A549 treated with GW870086 at 1 μM for 4 hours (cell line): ENCODE measurements at places on chromosomes 2 and 18. TPM values are rescaled to one million over a fixed set of nuclear protein-coding genes. Genes with fewer than 3 reads are reported as not detected.

LYG2 gene
- not detected in 5 replicates for total RNA-seq

SFTPB gene
- total RNA-seq = 0.09 to 0.29 TPM (median 0.21 TPM) in 4 of 5 replicates, not detected in the other

GDF7 gene
- total RNA-seq = 0.06 to 0.10 TPM (median 0.07 TPM) in 5 replicates

KCNK3 gene
- total RNA-seq = 0.46 to 1.2 TPM (median 0.68 TPM) in 5 replicates

MYOM1 gene
- 0.08 to 0.26 TPM (median 0.15 TPM) in 5 replicates for total RNA-seq

EMILIN1 gene
- 0.32 to 0.56 TPM (median 0.45 TPM) in 5 replicates for total RNA-seq

TFPI gene
- total RNA-seq = 38.7 to 57.3 TPM (median 51.8 TPM) in 5 replicates

LCT gene
- total RNA-seq = 0.02 to 0.07 TPM (median 0.03 TPM) in 5 replicates

ITGAV gene
- total RNA-seq = 45.2 to 99.2 TPM (median 86.3 TPM) in 5 replicates

SERPINB2 gene
- total RNA-seq = 0.07 TPM in 1 of 5 replicates, not detected in the others

HMSD gene
- total RNA-seq = 0.71 TPM in 1 of 5 replicates, not detected in the others

CFAP221 gene
- total RNA-seq = 0.09 to 0.38 TPM (median 0.26 TPM) in 4 of 5 replicates, not detected in the other

ZNF804A gene
- total RNA-seq = not detected in 5 replicates

ZNF519 gene
- total RNA-seq = 0.87 to 2.1 TPM (median 1.5 TPM) in 5 replicates

MAL gene
- not detected in 5 replicates for total RNA-seq

MAP4K3 gene
- total RNA-seq = 15.1 to 22.9 TPM (median 21.5 TPM) in 5 replicates

COLEC11 gene
- 0.53 to 0.82 TPM (median 0.63 TPM) in 5 replicates for total RNA-seq

ACTR3 gene
- total RNA-seq = 199 to 301 TPM (median 244 TPM) in 5 replicates

HOXD1 gene
- total RNA-seq = 0.10 to 0.22 TPM (median 0.20 TPM) in 4 of 5 replicates, not detected in the other

MALL gene
- total RNA-seq = 166 to 184 TPM (median 172 TPM) in 5 replicates

PSMA8 gene
- total RNA-seq = not detected in 5 replicates

CIB4 gene
- total RNA-seq = 0.40 to 0.50 TPM in 2 of 5 replicates, not detected in the others

CENPA gene
- 39.4 to 55.7 TPM (median 51.1 TPM) in 5 replicates for total RNA-seq

ANKRD53 gene
- 0.12 TPM in 1 of 5 replicates, not detected in the others for total RNA-seq
